ENCODE measurements at places on chromosomes 1 and 21.
A peak's percentile ranks its signal among the peaks of the same experiment; 100 is the strongest.

GRCh38 chr1:101142244-101142643, 94.6 kb upstream of the S1PR1 start:
- DNase-seq, result no peak

DNA sequence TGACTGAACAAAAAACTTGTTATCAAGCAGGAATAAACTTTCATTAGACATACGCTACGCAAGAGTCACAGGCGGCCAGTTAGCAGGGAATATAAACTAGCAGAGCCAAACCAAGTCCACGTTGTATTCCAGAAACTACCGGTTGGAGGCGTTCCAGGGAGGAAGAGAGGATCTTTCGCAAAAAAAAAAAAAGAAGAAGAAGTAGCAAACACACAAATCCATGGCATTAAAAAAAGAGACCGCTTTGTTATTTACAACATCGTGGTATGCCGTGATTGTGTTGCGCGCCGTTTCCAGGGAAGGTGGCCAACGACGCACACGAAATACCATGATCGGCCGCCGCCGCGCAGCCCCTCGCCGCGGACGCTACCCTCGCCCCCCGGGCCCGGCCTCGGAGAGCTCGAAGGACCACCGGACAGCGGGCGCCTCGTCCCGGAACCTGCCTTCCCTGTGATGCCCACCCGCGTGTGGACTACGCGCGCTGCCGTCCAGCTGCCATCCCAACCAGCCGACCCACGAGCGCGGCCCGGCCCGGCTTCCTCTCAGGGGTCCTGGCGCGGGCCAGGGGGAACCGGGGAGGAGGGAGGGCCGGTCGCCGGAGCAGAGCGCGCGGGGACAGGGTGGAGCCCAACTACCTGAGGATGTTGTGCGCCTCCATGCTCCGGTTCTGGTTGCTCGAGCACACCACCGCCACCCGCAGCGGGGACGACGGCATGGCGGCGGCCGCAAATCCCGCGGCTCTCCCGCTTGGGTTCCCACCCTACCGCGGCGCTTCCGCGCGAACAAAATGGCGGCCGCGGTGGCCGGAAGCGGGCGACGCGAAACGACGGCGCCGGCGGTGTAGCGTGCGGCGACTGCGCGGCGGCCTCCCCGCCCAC, 581 bp downstream of the SSU72 start:
- DNase-seq, result peak; percentile 54

DNA sequence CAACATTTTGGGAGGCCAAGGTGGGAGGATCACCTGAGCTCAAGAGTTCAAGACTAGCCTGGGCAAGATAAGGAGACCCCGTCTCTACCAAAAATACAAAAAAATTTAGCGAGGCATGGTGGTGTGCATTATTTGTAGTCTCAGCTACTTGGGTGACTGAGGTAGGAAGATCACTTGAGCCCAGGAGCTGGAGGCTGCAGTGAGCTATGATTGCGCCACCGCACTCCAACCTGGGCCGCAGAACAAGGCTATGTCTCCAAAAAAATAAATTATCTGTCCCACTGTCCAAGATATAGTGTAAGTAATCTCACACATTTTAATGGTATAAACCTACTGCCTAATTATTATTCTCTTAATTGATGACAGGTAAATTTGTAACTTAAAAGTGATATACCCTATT, 12.8 kb downstream of the ARID4B start:
- DNase-seq, result no peak

GRCh38 chr21:36909901-36910561, 56.4 kb downstream of the HLCS start:
- no peak for DNase-seq

DNA sequence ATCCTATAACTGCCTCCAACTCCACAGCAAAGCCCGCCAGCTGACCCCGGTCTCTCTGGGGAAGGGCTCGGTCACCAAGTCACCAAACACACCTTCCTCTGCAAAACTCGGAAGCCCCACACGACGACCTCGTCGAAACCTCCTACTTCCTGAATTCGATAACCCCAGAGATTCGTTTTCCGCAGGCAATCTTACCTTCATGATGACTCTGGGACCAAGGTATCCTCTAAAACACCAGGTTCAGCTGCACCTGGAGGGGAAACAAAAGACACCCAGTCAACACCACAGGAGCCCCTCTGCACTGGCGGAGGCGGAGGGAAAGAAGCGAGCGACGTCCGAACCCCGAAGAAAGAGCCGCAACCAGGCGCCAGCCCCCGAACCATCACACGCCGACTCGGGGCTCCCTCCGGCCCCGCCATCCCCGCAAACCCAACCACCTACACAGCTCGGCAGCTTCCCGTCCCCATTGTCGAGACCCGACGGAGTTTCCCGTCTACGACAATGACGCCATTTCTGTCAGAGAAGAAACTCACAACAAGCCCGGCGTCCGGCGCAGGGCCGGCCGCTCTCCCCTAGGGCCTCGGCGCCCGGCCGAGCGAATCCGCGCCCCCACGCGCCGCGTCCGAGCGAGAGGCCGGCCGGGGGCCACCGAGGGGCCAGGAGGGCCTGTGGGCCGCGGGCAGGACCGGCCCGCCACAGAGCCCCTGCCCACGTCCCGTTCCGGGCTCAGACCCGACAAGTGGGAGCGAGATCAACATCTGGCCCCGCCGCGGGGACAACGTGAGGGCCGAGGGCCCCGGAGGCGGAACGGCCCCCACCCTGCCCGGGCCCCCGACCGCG, 1.0 kb downstream of the ARID4B start:
- peak; percentile 44 for DNase-seq

DNA sequence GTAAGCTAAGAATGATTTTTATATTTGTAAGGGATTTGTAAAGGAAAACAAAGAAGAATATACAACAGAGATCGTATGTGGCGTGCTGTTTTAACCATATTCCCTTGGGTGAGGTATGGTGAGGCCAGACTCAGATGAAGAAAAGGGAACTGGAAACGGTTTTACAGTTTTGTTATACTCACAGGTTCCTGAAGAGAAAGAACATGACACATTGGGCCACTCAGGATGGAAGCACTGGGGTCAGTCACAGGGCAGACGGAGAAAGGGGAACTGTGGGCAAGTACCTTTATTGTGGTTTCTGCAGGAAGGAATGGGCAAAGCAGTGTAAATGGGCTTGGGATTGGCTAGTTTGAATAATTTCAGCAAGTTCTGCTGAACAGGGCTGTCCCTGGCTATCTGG, 177.4 kb downstream of the LBR start:
- DNase-seq, result no peak

GRCh38 chr21:31772674-31773555, 41.0 kb upstream of the SCAF4 start:
- DNase-seq, result no peak

DNA sequence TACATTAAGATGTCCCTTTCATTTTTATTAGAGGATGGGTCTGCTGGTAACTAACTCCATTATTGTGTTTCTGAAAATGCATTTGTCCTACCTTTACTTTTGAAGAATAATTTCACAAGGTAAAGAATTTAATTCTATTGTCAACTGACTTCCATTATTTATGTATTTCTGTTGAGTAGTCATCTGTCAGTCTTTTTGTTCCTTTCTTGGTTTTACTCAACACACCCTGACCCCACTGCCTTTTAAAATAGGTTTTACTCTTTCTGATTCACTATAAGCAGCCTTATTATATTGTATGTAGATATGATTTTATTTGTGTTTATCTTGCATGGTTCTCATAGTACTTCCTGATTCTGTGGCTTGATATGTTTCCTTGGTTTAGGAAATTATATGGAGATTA, 237.5 kb downstream of the TGFB2 start:
- DNase-seq, result no peak

GRCh38 chr1:42758641-42759040, 8.2 kb downstream of the P3H1 start:
- DNase-seq, result no peak

GRCh38 chr1:174206148-174206836, 47.0 kb downstream of the RABGAP1L start:
- DNase-seq, result no peak

DNA sequence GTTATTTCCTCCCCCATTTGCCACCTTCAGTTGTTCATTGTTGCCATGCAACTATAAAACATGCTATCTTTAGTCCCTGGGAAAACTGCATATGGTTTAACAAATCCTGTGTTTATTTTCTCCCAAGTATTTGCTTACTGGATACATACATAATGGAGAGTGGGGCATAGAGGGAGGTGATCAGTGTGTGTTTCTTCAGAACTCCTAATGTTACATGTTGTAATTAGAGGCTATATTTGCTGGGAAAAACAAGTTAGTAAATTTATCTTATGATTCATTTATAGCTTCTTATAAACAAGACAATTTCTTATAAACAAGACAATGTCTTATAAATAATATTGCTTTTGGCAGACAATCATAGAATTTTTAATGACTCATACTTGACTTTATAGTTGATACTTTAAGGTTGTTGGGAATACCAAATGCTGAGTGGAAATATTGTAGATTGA, 7.3 kb upstream of the GIPC2 start:
- no peak for DNase-seq

GRCh38 chr1:211985556-211986264, 49.6 kb downstream of the INTS7 start:
- no peak for DNase-seq

DNA sequence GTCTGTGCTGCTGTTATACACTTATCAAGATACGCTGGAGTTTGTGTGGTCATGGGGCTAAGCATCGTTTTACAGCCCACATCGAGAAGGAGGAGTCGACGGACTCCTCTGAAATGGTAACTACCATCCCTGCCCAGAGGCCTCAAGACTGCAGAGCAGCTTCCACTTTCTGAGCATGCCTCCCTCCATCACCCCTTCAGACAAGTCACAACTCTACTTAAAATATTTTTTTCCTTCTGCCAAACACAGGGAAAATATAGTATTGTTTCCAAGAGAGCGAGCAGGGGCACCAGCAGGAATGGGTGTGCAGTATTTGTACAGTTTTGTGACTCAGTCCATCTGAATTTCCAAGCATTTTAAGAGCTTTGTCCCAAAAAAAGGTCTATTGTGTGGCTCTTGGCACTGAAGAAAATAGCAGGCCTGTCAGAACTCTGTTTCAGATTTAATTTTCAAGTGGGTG, 14.1 kb downstream of the EVA1C start:
- DNase-seq, result no peak

- DNase-seq, result no peak
These were observed 31.4 kb downstream of the IQGAP3 start for GRCh38 chr1:156540955-156541354.

- DNase-seq, result peak; percentile 51
These were observed 10.5 kb upstream of the SPEN start for GRCh38 chr1:15836772-15837669.

DNA sequence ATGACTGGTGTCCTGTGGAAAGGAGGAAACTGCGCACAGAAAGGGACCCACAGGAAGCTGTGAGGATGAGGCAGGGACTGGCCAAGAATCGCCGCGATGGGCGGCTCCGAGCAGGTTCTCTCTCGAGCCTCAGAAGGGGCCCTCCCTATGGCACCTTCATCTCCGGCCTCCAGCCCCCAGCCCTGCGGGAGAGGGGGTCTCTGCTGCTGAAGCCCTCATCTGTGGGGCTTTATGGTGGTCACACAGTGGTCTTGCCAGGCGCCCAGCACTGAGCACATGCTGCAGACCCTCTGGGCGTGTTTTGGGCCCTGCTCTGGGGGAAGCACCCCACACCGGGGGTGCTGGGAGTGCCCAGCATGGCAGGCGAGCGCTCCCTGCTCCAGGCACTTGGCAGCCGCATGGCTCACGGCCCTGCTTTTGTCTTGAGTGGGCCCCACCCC, 86.6 kb upstream of the ACTRT2 start:
- DNase-seq, result no peak
